HuH-7 (cell line): ENCODE measurements at places on chromosomes 7 and 10.

DNA sequence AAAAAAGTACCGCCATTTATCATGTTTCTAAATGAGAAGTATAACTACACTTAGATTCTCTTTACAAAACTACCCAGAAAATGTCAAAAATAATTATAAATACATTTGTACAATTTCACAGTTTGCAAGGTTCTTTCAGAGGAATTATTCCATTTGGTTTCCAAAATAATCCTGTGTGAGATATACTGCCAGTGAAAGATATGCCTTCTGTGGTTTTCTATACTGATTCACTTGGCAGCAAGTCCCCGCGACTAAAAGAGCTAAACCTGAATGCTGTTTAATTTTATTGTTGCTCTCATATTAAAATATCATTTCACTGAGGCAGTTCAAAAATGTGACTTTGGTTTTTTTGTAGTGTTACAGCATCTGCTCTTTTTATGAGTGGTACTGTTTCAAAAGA lies 364.9 kb upstream of the PLXDC2 start:
- DNase-seq: no peak

DNA sequence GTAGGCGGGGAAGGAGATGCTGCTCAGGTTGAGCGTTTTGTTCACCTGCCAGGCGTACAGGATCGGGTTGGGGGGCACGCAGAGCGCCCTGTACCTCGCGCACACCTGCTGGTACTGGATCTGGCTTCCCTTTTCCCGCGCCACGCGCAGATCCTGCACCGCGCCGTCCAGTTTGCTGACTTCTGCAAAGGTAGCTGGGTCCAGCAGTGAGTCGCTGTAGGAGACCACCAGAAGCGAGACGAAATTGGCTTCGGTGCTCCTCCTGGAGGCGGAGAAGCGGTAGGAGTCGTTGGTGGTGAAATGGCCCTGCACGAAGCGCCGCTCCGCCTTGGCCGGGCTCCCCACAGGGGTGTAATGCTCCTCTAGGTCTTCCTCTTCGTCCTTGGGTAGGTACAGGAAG lies 90.7 kb upstream of the RAB18 start:
- DNase-seq: no peak

DNA sequence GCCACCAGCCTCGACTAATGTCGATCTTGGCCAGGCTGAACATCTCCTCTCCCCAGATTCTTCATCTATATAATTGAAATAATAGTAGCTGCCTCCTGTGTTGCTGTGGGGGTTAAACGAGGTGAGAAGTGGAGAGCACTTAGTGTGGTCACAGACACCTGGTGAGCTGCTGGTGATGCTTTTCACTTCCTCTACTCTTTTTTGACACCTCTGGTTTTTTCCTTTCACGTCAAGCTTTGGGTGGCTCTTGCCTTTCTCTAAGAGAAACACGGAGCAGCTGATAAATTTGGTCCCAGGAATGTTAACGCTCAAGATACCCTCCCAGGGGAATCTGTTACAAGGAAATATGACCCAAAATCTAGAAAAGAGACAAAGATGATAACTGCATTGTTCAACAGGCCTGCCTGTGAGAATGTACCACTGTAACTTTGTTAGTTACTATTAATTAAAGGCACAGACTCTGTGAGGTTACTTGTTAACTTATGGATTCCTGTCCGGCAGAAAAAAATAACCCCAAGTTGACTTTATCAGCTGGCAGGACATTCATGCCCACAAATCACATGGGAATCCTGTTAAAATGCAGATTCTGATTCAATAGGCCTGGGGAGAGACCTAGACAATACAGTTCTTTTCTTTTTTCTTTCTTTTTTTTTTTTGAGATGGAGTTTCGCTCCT lies 9.5 kb upstream of the NPFFR1 start:
- no peak for DNase-seq

GRCh38 chr10:88983206-88983605 lies 7.4 kb upstream of the FAS start:
- DNase-seq: no peak

DNA sequence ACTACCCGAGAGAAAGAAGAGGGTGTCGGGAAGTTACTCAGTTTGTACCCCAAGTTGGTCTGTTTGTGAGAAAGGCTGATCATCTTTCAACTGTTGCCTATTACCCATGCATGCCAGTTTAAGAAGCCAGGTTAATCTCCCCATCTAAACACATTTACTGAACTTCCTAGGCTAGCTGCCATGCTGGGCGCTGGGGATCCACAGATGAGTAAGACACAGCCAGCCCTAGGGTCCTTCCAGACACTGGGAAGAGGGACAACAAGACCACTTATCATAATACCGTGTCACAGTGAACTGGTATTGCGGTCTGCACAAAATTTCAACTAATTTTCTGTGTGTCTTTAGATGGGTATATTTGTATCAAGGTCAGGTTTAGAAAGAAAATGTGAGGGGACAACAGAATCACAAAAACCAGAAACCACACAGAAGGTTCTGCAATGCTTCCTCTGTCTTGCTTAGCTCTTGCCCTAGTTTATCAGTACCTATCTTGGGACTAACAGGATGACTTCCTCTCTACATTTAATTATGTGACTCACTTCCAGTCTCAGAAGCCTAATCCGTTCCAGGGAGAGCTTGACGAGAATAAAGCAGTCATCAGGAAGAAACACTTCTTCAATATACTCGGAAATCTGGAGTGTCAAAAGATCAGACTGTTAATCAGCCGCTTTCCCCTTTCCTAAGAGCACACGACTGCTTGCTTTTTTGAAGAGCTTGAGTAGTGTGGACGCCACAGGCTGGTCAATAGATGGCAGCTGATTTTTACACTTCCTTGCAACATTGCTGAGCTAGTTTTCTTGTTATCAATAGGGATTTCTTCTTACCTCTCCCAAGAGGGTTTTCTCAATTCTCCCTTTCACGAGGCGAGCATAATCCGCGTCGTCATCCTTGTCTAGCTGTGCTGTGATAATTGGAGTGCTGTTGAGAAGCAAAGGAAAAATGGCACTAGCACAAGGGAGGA lies 45.7 kb downstream of the POLR3A start:
- no peak for DNase-seq

DNA sequence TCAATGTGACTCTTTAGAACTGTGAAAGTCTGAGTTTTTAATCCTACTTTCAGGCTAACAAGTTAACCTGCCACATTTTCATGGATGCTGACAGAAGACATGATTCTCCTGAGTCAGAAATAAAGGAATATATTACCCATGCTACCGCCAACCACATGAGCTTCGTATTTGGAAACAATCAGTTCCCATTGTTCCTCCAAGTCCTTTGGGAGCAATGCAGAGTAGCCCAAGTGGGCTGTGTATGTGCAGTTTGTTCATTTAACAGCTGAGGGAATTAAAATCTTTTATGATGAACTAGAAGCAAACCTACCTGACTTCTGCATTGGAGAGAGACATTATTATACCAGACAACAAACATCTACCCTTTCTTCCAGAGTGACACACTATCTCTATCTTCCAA lies 169.3 kb upstream of the BET1 start:
- no peak for DNase-seq

GRCh38 chr10:5987747-5988146 lies 10.4 kb upstream of the IL15RA start:
- no peak for DNase-seq

- peak; percentile 58 for DNase-seq
Observed at GRCh38 chr7:68176974-68177373, 1180.3 kb downstream of the TYW1 start.

DNA sequence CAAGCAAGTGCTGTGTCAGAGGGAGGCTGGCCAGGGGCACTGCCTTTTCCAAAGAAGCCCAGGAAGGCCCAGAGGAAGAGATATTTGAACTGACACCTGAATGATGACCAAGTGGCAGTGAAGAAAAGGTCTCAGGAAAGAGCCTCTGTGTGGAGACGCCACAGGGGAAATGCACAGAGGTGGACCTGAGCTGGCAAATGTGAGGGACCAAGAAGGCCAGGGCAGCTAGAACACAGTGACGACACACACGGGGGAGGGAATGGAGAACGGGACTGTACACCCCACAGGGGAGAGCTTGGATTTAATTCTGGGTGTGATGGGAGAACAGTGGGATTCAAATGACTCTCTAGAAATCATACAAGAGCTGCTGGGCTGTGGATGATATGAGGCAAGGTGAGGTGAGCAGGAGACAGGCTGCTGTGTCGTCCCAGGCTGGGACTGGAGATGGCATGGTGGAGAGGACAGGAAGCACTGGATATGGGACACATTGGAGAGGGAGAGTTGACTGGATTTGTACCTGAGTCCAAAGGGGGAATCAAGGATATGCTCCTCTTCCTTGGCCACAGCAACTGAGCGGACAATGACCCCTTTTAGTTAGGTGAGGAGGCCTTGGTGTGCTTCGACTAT lies 84.2 kb upstream of the DDC start:
- no peak for DNase-seq

- no peak for DNase-seq
Observed at GRCh38 chr7:155374276-155375252, 76.9 kb downstream of the INSIG1 start.

DNA sequence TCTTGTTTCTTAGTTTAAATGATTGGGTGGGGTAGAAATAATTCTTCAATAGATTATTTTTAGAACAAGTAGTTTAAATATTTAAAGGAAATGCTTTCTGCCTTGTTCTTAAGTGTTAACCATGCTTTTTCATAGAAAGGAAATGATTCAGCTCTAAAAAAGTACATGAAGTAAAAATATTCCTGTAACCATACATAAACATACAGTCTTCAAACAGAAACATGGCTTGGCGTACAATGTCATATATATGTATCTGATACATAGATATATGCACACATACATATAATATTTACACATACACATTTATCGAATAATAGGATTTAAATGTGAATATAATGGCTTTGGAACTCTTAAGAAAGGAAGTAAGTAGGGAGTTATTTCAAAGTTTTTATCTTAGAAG lies 84.4 kb downstream of the RUNDC3B start:
- no peak for DNase-seq

DNA sequence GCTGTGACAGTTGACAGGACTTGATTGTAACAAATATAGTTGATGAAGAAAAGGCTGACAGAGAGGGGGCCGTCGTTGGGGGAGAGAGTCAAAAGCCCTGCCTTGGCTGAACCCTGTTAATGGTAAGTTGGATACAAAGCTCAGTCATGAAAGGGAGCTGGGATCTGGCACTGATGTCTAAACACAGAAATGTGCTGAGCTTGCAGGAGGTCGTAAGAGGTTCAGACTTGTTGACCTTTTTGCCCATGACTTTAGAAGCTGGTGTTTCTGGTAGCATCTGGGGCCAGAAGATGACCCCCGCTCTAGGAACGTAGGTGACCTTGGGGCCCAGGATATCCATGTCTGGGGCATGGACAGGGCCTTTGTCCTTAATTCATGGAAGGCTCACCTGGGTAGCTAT lies 294.7 kb downstream of the TCF7L2 start:
- DNase-seq: no peak

DNA sequence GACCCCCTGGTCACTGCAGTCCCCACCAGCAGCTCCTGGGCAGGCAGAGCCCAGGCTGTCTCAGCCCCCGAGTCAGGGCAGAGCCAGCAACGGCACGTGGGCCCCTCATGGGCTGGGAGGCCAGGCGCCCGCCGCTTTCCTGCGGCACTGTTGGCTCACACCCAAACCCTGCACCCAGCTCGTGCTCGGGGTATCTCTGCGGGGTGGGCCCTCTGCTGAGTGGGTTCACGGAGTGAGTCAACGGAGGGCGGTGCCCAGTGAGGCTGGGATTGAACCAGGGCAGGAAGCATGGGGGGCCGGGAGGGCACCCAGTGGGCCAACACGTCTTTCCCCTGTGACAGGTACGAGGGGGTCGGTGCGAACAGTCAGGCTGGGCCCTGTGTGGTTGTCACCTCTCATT lies 28.9 kb downstream of the ADAP1 start:
- DNase-seq: no peak

GRCh38 chr7:33261585-33261984 lies 132.2 kb downstream of the BBS9 start:
- no peak for DNase-seq

GRCh38 chr7:33873518-33873917 lies 31.8 kb upstream of the BMPER start:
- DNase-seq: no peak

DNA sequence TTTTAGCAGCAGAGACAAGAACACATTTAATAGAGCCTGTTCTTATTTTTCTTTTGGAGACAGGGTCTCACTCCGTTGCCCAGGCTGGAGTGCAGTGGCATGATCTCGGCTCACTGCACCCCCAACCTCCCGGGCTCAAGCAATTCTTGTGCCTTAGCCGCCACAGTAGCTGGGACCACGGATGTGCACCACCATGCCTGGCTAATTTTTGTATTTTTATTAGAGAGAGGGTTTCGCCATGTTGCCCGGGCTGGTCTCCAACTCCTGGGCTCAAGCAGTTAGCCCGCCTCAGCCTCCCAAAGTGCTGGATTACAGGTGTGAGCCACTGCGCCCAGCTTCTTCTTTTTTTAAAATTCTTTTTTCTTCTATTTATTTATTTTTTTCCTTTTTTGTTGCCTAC lies 23.3 kb downstream of the GALNT17 start:
- DNase-seq: no peak

- DNase-seq: no peak
Observed at GRCh38 chr10:37687581-37687980, 169.8 kb downstream of the ZNF248 start.

GRCh38 chr10:129849452-129849750 lies 114.7 kb downstream of the EBF3 start:
- no peak for DNase-seq

- no peak for DNase-seq
Observed at GRCh38 chr7:42392826-42393225, 155.8 kb upstream of the GLI3 start.

- no peak for DNase-seq
Observed at GRCh38 chr10:110017907-110018306, 10.1 kb downstream of the ADD3 start.

GRCh38 chr7:101153969-101154692 lies at the start of gene AP1S1:
Gene AP1S1 (plus strand): TSS chr7:101154476. CDS start chr7:101154515, 39 bp downstream.
- DNase-seq: peak; percentile 99

- no peak for DNase-seq
Observed at GRCh38 chr10:35464825-35465456, 128.6 kb downstream of the CCNY start.
